GM12892 (cell line): ENCODE measurements at places on chromosomes 3 and 15.

DNA sequence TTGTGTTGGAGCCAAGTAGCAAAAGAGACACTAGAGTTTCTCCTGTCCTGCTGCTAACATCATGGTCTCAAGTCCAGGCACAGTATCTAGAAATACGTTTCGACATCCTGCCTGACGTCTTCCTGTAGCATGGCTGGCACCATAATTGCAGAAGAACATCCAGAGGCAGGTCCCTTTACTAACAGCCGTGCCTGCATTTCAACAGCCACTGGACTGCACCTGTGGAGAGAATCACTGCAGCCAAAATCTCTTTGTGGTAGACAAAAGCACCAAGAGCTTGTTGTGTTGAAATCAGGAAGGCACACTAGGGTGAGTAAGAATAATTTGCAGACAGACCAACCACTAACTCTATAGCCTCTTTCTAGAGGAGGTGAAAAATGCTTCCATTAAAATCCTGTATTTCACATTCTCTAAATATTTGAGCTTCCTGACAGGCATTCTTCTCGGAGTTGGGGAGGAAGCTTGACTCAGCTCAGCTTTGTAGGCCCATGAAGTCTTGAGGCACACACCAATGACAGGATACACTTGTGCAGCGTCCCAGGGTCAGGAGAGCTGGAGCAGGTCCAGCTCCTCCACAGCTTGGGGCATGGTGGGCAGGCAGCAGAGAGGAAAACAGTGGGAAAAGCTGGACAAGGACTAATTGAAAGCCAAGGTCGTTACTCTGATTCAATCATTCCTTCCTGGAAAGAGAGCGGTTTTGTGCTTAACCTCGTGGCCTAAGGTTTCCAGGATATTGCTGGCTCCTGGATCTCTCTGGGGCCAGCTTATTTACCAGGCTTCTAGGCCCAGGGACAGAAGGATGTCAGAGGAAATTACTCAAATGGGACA is 244.9 kb downstream of the FAM43A start:
- no peak for DNase-seq

DNA sequence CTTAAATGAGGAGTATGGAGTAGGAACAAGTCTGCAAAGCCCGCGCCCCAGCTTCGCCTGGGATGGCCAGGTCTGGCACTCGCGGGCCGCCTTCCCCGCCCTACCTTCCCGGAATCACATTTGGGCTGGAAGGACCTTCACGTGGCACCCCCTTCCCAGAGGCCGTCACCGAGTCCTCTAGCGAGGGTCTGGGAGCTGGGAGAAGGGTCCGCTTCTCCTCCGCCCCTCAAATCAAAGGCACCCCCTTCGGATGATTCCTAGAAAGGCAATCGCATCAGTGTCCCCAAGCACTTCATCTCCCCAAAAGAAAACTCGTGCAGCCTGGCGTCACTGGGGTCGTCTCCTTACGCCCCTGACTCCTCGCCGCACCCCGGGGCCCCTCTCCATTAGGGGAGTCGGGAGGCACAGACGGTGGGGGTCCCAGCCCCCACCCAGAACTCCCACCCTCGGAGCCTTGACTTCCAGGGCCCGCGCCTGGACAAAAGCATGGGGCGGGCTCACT is 380 bp downstream of the MYLK start:
- no peak for DNase-seq

DNA sequence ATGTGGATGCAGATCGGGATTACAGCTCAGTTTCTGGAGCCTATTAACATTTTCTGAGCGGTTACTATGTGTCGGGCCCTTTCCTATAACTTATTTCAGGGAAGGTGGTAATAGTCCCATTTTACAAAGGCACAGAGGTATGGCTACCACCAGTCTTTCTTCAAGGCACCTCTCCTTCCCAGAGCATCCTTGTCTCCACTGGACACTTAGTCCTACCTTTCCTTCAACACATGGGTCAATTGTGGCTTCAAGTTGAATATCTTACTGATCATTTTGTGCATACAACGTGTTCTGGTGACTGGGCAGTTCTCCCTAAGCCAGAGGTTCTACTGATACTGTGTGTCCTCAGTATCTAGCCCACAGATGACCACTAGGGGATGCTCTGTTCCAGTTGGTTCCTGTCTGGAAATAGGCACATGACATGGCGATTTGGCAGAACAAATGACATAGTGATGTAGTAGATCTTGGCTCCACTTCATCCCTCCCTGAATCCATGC is 60.7 kb upstream of the CMTM8 start:
- DNase-seq: no peak

- no peak for DNase-seq
Observed at GRCh38 chr3:78506061-78506460, 1261.7 kb downstream of the ROBO1 start.

DNA sequence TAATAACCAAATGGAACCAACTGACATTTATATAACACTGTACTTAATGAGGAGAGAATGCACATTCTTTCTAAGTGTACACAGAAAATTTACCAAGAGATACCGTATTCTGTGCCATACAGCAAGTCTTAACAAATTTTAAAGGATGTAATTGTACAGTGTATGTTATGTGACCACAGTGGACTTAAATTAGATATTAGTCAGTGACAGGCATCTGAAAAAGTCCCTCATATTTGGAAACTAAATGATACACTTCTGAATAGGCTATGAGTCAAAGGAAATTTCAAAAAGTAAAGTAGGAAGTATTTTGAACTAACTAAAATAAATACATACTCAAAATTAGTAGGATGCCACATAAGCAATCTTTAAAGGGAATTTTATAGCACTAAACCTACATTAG is 59.6 kb upstream of the P3H2 start:
- DNase-seq: no peak

GRCh38 chr3:192408007-192408646 is 319.2 kb downstream of the FGF12 start:
- DNase-seq: no peak

DNA sequence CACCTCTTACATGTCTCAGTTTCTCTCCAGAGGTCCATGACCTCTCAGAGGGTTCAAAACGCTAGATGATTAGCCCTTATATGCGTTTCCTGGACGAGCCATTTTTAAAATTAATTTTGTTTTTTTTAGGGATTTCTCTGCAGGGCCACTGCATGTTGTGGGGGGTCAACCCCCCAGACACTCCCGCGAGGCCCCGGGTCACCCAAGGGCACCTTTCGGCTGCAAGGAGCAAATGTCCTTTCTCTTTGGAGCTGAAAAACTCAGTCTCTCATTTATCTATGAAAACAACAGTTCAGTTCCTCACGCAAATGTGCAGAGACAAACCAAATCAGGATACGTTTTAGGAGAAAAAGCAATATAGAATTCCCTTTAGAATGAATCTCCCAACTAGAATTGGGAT is 944.3 kb upstream of the SEMA6D start:
- DNase-seq: no peak

- DNase-seq: no peak
Observed at GRCh38 chr15:67135494-67135893, 70.1 kb downstream of the SMAD3 start.

- no peak for DNase-seq
Observed at GRCh38 chr15:71136793-71137518, 21.7 kb downstream of the THSD4 start.

DNA sequence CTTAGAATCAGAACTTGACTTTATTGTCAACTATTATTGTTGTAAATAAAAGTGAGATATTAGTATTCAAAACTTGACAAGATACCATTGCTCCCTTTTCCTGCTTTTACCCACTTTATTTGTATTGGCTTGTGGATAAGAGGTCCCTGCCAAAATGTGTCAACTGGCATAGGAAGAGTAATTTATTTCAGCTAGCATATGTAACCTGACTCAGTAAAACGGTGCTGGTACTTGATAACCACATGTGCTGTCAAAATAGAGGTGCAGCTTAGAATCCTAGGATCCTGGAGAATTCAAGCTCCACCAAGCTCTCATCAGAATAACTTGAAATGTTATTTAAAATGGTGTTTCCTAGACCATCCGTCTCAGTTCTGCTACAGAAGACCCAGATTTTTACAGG is 90.2 kb upstream of the TGFBR2 start:
- no peak for DNase-seq
